ENCODE measurements at places on chromosomes 3 and 15. TPM values are rescaled to one million over a fixed set of nuclear protein-coding genes. Genes with fewer than 3 reads are reported as not detected.

Gene CAV3
- not detected for total RNA-seq

Gene KBTBD12
- total RNA-seq: 1.2 TPM

Gene RBMS3
- total RNA-seq: 26.7 TPM

Gene GOLGA8T
- 0.30 TPM for total RNA-seq

Gene FSTL1
- 740 TPM for total RNA-seq

Data from renal cortical epithelial cell (primary cell).